ENCODE measurements at places on chromosomes 11 and 22. TPM values are rescaled to one million over a fixed set of nuclear protein-coding genes. Genes with fewer than 3 reads are reported as not detected.
A peak's percentile ranks its signal among the peaks of the same experiment; 100 is the strongest.

DNA sequence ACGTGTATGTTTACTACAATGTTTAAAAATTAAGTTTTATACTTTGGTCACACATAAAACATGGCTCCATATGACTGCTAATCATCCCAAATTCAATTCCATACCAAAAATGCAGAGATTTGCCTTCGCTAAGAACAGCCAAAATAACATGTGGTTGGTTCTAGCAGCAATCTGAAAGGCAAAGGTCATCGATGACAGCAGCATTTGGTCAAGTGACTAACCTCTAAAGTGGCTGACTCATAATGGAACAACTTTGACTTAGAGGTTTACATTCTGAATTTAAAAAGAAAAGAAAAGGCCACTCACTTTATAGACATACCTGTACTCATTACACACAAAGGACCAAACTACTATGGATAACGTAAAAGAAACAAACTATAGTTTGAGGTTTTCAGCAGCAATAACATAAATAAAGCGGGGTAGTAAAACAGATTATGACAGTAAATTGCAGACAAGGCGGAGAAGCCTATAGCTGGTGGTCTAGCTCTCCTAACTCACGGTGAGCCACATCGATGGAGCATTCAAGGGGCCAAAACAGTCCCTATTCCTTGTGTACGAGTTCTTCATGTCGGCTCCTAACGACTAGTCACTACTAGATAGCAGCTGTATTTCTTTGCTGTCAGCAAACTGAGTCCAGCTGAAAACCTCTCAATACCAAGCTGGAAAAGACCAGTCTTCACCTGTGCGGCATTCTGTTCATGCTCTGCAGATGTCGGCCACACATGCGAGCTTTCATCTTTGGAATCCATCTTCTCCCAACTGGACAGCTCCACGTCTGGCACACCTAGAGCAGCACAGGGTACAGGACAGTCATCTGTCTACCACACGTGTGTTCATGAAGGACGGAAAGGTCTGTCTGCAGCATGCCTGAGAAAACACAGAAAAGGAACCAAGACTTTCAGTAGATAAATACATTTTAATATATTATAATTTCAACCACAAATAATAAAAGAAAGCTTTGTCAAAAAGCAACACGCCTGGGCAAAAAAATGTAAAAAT lies 42.1 kb downstream of the PRDM10 start:
- no peaks in the 10 kb centered on the region for H3K4me1 ChIP-seq
- H3K27ac ChIP-seq = no peak overlapping the region
- no peak for DNase-seq
- H3K4me3 ChIP-seq = no peak overlapping the region
- no peaks in the 10 kb centered on the region for H3K27me3 ChIP-seq

DNA sequence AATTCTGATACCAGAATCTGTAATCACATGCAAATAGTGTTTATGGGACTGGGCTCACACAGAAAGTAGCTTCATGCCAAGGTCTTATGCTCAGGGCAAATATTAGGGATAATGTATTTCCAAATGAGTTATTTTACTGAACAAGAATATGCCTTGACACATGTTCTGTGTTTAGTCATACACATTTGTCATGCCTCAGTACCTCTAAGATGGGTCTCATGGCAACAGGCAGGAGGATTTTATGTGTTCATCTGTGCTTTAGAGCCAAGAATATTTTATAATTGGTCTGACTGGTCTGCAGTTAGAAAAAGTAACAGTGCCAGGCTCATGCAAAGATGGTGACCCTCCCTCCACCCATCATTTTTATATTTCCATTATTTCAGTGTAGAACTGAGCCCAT lies 49.1 kb downstream of the JAM3 start:
- no peak overlapping the region for H3K27ac ChIP-seq
- H3K4me1 ChIP-seq = peaks cover 21% of the 10 kb centered on the region
- H3K36me3 ChIP-seq = no peaks in the 10 kb centered on the region
- H3K4me3 ChIP-seq = no peak overlapping the region
- no peak for DNase-seq

GRCh38 chr11:1218788-1219445 lies 3.9 kb upstream of the MUC5B start:
- no peak overlapping the region for H3K4me3 ChIP-seq
- H3K27me3 ChIP-seq = peaks cover 27% of the 10 kb centered on the region
- no peaks in the 10 kb centered on the region for H3K36me3 ChIP-seq
- no peak overlapping the region for H3K27ac ChIP-seq
- no peaks in the 10 kb centered on the region for H3K4me1 ChIP-seq

DNA sequence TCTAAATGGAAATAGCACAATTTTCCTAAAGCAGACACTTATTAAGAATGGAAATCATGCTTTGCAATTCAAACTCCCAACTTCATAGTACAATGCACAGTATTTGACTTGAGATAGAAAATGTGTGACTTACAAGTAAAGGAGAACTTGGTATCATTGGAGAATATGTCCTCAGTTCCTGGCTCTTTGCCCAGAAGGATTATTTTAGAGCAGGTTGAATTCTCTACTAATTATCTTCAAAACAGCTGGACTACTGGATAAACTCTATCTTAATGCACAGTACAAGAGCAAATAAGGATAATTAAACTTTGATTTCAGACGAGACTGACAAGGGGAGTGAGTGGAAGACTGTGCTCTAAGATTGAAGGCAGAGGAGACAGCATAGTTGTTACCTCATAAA lies 839.4 kb downstream of the OPCML start:
- peaks cover 16% of the 10 kb centered on the region for H3K4me1 ChIP-seq
- H3K27me3 ChIP-seq = peaks cover 38% of the 10 kb centered on the region
- H3K27ac ChIP-seq = no peak overlapping the region
- no peak overlapping the region for H3K4me3 ChIP-seq

DNA sequence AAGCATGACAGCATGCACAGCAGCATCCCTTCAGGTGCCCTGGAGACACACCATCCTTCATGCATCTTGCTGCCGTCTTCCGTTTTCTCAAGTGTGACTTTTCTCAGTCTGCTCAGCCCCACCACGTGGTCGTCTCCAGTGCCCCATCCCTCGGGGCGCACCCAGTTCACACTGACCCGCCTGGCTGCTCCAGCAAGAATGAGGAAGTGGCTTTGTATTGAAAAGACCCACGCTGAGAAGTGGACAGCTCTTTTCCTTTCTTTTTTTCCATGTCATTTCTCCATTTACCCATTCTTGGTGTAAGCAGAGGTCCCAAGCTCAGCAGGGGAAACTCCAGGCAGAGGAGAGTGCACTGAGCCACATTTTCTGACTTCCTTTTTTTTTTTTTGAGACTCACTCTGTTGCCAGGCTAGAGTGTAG lies 14.5 kb downstream of the SERPINH1 start:
- DNase-seq = no peak
- H3K36me3 ChIP-seq = peaks cover 9% of the 10 kb centered on the region
- no peak overlapping the region for H3K4me3 ChIP-seq
- peak overlapping the region; percentile 68 for H3K27ac ChIP-seq
- H3K27me3 ChIP-seq = peaks cover 9% of the 10 kb centered on the region
- peaks cover 12% of the 10 kb centered on the region for H3K4me1 ChIP-seq

- no peak overlapping the region for H3K27ac ChIP-seq
- H3K4me1 ChIP-seq = peaks cover 9% of the 10 kb centered on the region
- DNase-seq = no peak
- H3K4me3 ChIP-seq = no peak overlapping the region
- H3K27me3 ChIP-seq = peaks cover 21% of the 10 kb centered on the region
These were observed 68.0 kb downstream of the WNT7B start for GRCh38 chr22:45908961-45909360.

- peak overlapping the region; percentile 80 for H3K27ac ChIP-seq
- DNase-seq = no peak
- peaks cover 10% of the 10 kb centered on the region for H3K27me3 ChIP-seq
- peak overlapping the region; percentile 31 for H3K4me3 ChIP-seq
- H3K36me3 ChIP-seq = no peaks in the 10 kb centered on the region
These were observed 326.6 kb downstream of the MN1 start for GRCh38 chr22:27474711-27475547.

DNA sequence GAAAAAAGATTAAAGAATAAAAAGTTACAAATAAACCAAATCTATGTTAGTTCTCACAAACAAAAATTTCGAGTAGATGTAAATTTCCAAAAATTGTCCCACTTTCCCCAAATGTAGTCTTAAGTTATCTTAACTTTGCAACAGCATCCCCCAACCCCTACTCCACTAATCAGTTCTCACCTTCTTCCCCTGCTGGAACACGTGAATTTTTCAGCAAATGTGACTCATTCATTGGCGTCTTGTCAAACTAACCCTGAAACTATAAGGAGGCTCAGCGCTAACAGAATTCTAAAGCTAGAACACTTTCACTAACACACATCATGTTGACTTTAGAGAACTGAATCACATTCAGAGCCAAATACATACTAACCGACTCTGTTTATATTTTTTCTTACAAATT lies 46.1 kb downstream of the PHF21A start:
- DNase-seq = no peak
- H3K4me1 ChIP-seq = peaks cover 4% of the 10 kb centered on the region
- H3K27ac ChIP-seq = no peak overlapping the region
- no peaks in the 10 kb centered on the region for H3K27me3 ChIP-seq
- no peak overlapping the region for H3K4me3 ChIP-seq

DNA sequence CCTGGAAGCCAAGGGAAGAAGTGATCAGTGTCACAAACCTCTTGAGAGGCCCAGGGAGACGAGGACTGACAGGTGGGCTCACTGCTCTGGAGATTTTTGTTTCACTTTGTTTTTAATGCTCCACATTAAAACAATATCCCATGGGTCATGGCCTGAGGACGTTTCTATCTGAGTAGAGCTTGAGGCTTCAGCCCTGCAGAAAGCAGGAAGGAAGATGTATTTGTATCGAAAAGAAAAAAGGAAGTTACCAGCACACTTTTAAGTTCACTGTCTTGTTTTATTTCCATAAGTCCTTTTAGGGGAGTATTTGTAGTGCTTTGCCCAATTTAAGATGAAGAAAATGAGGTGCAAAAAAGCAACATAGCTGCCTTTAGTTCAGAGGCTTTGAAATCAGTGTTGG lies 191.1 kb downstream of the GRIK4 start:
- H3K36me3 ChIP-seq = no peaks in the 10 kb centered on the region
- no peaks in the 10 kb centered on the region for H3K4me1 ChIP-seq
- no peak overlapping the region for H3K27ac ChIP-seq
- DNase-seq = no peak

GRCh38 chr11:117232092-117232878 lies at the start of gene RNF214:
RNF214 (plus strand) TSS chr11:117232671; CDS start chr11:117234273, 1,602 bp downstream.
- no peaks in the 10 kb centered on the region for H3K27me3 ChIP-seq
- H3K36me3 ChIP-seq = no peaks in the 10 kb centered on the region
- peaks cover 30% of the 10 kb centered on the region for H3K4me1 ChIP-seq
- peak within 1 kb of the TSS; percentile 100 for H3K4me3 ChIP-seq
- peak within 1 kb of the TSS; percentile 96 for H3K27ac ChIP-seq
- DNase-seq = peak; percentile 88

Gene GLB1L2
- 5.5 TPM for total RNA-seq

Gene MYO7A
- 2.8 TPM for total RNA-seq

Gene CCDC116
- 0.21 TPM for total RNA-seq

Gene WBP2NL
- not detected for total RNA-seq

Gene HBD
- not detected for total RNA-seq

Measured in type B pancreatic cell (in vitro differentiated cells).